ENCODE measurements at places on chromosomes 2 and 18.
A peak's percentile ranks its signal among the peaks of the same experiment; 100 is the strongest.

GRCh38 chr18:41436772-41437171 is 518.3 kb upstream of the PIK3C3 start:
- DNase-seq, result no peak

GRCh38 chr2:208466151-208466919 is 59.7 kb downstream of the PTH2R start:
- no peak for DNase-seq

DNA sequence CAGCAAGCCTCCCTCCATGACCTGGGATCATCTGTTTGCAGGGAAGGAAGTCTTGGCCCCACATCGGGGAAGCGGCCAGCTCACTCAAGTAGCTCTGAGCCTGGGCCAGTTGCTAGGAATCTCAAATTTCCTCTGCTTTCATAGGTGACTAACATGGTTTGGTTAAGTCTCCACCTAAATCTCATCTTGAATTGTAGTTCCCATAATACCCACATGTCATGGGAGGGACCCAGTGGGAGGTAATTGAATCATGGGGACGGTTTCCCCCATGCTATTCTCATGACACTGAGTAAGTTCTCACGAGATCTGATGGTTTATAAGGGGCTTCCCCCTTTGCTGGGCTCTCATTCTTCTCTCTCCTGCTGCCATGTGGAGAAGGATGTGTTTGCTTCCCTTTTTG is 75.2 kb downstream of the LBH start:
- no peak for DNase-seq

- no peak for DNase-seq
Observed at GRCh38 chr2:44005846-44006245, 10.1 kb upstream of the LRPPRC start.

- peak; percentile 4 for DNase-seq
Observed at GRCh38 chr2:182763311-182763912, 47.4 kb downstream of the DNAJC10 start.

DNA sequence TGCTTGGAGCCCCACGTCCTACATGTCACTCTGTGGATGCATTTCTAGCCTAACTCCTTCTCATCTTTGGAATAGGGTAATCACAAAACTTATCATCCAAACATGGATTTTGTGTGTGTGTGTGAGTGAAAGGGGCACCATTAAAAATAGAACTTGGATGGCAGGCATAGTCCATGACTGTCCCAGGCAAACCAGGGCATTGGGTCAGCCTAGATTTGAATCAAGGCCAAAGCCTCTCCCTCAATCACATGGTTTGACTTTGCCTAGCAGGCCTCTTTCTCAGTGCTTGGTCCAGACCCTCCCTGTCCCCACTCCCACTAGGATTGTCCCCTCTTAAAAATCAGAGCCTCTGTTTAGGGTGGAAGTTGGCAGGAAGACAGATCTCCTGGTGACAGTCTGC is 67.4 kb upstream of the BCL2L11 start:
- no peak for DNase-seq

Data from hepatic stellate cell (primary cell).